ENCODE measurements at places on chromosomes 13 and 19. TPM values are rescaled to one million over a fixed set of nuclear protein-coding genes. Genes with fewer than 3 reads are reported as not detected.

GRCh38 chr13:61918841-61919240 is 503.2 kb upstream of the PCDH20 start:
- no peaks in the 10 kb centered on the region for H3K27me3 ChIP-seq
- no peak for DNase-seq
- H3K27ac ChIP-seq: no peak overlapping the region
- peaks cover 20% of the 10 kb centered on the region for H3K36me3 ChIP-seq

GRCh38 chr13:20035130-20035529 is 76.6 kb downstream of the ZMYM2 start:
- H3K4me3 ChIP-seq: no peak overlapping the region
- H3K4me1 ChIP-seq: no peaks in the 10 kb centered on the region
- H3K27ac ChIP-seq: no peak overlapping the region
- no peak for DNase-seq
- peaks cover 92% of the 10 kb centered on the region for H3K36me3 ChIP-seq

DNA sequence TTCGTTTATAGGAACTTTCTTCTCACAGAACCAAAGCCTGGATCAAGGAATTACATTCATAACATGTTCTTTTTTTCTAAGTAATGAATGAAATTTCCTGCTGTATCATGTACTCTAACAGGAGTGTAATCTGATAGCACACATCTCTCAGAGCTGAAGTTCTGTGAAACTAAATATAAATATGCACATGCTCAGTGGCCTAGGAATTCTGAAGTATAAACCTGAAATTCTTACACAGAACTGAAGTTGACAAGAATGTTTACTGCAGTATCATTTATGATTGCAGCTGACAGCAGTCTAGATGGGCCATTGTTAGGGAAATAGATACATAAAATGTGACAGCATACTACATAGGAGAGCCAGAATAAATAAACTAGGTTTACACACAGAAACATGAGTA is 54.5 kb downstream of the USP12 start:
- H3K4me3 ChIP-seq: no peak overlapping the region

GRCh38 chr19:8831373-8831772 is 731 bp downstream of the ZNF558 start:
- H3K4me3 ChIP-seq: peak overlapping the region; percentile 89
- no peaks in the 10 kb centered on the region for H3K4me1 ChIP-seq
- DNase-seq: no peak
- H3K27ac ChIP-seq: no peak overlapping the region
- H3K27me3 ChIP-seq: no peaks in the 10 kb centered on the region

DNA sequence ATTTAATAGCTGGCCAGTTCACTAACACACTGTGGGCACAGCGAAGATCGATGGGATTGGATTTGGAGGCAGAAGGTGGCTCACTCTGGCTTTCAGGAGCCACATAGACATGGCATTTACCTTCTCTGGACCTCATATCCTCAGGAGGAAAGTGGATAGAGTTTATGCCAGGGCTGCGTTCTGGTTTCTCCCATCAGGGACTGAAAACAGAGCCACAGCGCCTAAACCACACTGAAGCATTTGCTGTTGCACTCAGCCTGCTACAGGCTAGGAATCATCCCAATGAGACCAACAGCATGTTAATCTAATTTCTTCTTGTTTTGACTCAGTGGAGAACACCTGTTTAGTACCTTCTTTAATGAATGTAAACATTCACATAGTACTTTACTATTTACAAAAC is 1.6 kb downstream of the CYSLTR2 start:
- no peak overlapping the region for H3K27ac ChIP-seq
- no peaks in the 10 kb centered on the region for H3K4me1 ChIP-seq
- no peaks in the 10 kb centered on the region for H3K27me3 ChIP-seq
- no peak overlapping the region for H3K4me3 ChIP-seq
- DNase-seq: no peak
- no peaks in the 10 kb centered on the region for H3K36me3 ChIP-seq

DNA sequence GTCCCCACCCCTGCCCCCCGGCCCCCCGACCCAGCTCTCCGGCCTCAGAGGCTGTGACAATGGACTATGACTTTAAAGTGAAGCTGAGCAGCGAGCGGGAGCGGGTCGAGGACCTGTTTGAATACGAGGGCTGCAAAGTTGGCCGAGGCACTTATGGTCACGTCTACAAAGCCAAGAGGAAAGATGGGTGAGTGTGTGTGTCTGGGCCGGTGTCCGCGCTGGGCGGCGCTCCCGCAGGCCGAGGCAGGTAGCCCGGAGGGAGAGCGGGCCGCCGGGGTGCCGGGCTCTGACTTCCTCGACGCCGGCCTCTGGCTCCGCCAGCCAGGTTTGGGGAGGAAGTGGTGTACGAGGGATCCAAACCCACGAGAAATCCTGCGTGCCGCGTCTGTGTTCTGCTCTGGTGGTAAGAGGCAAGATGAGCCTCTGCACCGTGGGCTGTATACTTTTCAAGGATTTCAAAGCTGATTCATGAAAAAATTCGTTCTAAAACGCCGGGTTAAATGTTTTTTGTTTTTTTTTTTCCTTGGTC is 718 bp downstream of the CDK8 start:
- peak overlapping the region; percentile 91 for H3K4me3 ChIP-seq
- no peaks in the 10 kb centered on the region for H3K36me3 ChIP-seq
- H3K27ac ChIP-seq: no peak overlapping the region
- no peaks in the 10 kb centered on the region for H3K4me1 ChIP-seq
- peak; percentile 48 for DNase-seq

GRCh38 chr19:41325947-41326706 is 16.2 kb downstream of the CCDC97 start:
- H3K27me3 ChIP-seq: no peaks in the 10 kb centered on the region
- H3K4me3 ChIP-seq: peak overlapping the region; percentile 46
- H3K4me1 ChIP-seq: peaks cover 12% of the 10 kb centered on the region
- no peak overlapping the region for H3K27ac ChIP-seq

The SLC5A5 gene
- total RNA-seq: 1.8 TPM

Data from H9 (cell line).